ENCODE measurements at places on chromosomes 13 and 19.

DNA sequence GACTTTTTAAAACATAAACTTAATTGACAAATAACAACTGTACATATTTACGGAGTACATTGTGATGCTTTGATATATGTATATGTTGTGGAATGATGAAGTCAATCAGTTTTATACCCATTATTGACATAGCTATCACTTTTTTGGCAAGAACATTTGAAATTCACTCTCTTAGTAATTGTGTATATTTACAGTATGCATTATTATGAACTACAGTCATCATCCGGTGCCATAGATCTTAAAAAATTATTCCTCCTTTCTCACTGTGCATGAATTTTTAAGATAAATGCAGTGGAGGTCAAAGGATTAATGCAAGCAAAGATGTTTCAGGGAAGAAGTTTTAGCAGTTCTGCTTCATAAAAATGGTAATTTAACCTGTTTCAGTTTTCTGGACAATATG is 8.0 kb upstream of the VN1R4 start:
- DNase-seq: no peak

DNA sequence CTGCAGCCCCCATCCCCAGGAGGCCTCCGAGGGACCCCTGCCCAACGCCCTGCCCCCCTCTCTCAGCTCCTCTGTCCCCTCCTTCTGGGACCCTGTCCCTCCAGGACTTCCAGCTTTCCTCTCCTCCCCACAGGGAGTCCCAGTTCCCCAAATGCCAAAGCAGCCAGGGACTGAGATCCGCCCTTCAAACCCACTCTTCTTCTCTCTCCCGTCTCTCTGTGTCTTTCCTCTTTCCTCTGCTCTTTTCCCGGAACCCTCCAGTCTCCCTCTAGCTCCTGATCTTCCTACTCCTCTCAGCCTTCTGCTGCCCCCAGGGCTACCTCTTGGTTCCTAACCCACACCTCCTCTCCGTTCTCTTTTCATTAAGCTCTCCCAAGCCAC is 377 bp downstream of the CA11 start:
- DNase-seq: no peak

GRCh38 chr19:10929402-10929794 is 787 bp downstream of the TIMM29 start:
- no peak for DNase-seq

DNA sequence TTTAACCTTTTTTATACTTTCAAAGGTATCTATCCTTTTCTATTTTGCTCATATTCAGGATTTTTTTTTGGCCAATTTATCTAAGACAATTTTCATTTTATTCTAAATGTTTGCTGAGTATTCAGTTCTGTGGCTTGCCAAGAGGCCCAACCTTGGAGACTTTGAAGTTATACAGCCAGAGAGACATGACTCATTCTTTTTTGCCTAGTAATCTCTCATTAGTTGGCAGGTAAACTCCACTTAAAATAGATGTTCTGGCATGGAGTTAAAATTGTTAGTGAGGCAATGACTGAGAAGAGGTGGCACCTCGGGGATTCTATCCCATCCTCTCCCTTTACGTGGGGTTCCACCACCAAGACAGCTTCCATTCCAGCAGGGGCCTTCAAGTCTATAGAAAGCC is 213.8 kb downstream of the KCTD12 start:
- DNase-seq: no peak

DNA sequence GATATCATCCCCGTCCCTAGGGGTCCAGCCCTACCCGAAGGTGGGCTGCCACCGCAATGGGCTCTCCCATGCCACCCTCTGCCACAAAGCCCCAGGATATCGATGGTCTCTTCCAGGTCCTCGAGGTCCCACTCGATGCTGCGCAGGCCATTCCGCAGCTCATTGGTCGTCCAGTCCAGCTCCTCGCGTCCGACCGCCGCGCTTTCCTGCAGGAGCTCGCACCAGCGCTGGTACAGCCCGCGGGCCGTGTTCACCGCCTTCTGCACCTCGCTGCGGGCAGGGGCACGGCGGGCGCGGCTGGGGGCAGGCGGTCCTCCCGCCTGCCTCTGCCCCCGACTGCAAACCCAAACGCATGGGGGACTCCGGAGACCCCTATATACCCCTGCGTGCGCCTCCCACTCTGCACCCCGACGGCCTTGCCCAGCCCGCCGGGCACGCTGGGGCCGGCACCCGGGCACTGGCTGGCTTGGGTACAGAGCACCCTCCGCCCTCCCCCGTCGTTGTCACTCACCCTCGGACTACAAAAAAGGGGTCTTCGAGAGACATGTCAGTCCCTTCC is 468 bp downstream of the STX10 start:
- no peak for DNase-seq

DNA sequence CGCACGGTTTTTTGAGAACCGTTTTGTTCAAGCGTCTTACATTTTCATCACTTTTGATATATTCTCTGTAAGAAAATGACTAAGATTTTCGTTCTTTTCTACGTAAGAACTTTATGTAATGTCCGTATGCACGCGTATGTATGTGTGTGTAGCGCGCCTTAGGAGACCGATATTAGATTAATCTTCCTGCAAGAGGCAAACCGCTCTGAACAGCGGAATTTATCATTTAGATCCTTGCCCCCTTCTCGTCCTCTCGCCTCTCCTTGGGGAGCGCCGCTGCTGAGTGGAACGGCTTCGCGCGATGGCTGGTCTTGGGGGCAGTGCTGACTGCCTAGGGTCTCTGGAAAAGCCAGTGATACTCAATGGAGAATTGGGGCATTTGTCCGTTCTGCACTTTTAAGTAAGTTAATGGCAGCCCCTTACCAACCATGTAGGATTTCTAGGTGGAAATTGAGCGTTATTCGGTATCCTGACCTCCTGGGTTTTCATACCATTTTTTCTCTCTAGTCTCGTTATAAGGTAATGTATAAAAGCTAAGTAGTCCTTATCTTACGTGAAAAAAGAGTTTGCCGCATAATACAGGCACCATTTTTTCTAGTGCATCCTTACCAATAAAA is 4.7 kb downstream of the MAB21L1 start:
- no peak for DNase-seq

DNA sequence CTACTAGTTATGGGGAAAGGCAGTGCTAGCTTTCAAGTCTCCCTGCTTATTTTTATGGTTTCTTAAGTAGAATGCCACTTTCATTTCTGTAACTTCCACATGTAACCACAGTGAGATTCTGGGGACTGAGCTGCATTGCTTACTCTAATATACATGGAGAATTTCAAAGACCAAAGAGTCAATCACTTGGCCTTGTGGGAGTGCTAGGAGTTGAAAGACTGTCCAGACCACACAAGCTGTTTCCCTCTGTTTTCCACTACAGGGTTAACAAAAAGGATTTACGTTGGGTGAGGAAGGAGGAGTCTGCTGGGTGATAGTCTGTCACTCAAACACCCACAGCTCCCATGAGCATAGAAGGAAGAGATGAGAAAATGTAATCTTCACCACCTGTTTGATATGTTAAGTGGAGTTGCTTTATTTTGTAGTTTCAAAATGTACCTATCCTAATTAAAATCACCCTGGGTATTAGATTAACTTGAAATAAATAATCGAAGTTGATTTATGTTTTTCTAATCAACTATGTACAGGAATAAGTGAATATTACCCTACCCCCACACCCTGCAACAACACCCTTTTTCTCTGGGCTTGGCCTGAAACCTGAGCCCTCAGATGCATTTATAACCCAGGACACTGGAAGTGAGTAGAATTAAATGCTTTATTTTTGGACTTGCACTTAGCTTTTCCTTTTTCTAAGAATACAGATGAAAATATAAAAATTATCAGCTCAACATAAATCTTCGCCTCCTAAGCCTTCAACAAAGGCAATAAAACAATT is 225.8 kb upstream of the SLC10A2 start:
- DNase-seq: no peak

DNA sequence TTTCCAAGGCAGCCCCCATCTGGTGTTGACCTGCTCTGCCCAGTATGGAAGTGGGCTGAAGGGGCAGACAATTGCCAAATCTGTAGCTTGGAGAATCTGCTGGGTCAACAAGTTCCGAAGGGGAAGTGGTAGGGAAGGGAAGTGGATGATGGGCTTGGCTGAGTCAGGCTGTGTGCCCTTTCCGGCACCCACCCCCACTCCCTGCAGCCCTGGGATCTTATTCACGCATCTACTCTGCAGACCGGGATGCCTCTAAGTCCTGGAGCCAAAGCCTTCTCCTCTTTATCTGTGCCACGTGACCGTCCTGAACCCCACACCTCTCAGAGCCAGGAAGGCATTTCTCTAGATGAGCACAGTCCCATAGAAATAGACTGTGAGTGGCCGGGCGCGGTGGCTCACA is 7.5 kb upstream of the C5AR2 start:
- DNase-seq: peak; percentile 84

DNA sequence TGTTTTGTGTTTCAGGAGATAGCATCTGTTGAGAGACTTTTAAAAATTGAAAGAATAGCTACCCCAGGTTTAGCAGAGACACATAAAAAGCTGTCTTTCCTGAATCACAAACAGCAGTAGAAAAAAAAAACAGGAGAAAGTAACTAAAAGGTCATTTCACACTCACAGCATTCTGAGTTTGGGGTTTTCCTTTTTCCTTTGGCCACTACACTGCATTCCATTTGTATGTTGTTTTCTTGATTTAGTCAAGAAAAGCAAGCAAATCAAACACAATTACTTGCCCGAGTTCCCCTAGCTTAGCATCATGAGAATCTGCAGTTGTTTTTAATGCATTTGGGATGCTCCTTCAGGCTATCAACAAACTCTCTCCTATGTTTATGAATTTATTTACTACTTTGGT is 161.0 kb downstream of the KCTD12 start:
- no peak for DNase-seq

DNA sequence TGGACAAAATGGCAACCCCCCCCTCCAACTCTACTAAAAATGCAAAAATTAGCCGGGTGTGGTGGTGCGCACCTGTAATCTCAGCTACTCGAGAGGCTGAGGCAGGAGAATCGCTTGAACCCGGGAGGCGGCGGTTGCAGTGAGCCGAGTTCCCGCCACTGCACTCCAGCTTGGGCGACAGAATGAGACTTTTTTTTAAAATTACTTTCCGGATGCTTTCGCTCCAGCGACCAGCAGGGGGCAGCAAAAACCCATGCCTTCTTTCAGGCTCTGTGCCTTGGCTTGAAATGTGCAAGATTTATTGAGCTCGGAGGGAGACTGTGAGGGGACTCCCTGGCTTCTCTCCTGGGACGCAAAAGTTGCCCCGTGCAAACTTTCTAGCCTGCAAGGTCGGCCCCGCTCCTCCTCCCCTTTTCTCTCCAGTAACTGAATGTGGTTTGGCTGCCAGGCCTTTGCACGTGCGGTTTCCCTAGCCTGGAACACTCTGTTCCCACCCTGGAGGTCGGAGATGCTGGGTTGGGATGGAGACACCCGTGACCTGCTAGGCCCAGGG is 61.4 kb upstream of the NFIC start:
- peak; percentile 75 for DNase-seq

DNA sequence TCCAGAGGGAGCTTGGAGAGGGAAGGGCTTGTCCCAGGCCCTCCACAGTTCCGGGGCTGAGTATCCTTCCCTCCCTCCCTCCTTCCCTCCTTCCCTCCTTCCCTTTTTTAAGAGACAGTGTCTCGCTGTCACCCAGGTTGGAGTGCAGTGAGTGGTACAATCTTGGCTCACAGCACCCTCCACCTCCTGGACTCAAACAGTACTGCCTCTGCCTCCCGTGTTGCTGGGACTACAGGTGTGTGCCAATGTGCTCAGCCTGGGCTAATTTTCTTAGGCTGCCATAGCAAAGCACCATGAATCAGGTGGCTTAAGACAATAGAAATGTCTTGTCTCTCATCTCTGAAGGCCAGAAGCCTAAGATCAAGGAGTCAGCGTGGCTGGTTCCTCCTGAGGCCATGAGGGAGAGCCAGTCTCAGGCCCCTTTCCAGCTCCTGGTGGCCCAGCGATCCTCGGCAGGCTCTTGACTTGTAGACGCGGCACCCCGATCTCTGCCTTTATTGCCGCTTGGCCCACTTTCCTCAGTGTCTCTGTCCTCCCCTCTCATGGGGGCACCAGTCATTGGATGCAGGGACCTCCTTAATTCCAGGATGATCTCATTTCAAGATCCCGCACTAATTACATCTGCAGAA is 47.5 kb downstream of the CRTC1 start:
- no peak for DNase-seq

DNA sequence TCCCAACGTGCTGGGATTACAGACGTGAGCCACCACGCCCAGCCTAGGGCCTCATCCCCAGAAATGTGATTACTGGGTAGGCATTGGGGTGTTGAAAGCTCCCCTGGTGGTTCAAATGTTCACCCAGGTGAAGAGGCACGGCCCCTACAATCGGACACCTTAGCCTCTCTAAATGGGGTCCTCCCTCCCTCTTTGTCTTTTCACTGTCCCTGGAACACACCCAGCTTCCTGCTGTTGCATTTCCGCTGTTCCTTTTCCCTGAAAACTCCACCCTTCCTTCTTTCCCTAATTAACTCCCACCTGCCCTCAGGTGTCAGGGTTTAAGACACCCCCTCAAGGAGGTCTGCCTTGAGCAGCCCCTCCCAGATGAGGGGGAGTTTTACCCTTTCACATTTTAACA is 3.6 kb upstream of the PRODH2 start:
- DNase-seq: no peak

DNA sequence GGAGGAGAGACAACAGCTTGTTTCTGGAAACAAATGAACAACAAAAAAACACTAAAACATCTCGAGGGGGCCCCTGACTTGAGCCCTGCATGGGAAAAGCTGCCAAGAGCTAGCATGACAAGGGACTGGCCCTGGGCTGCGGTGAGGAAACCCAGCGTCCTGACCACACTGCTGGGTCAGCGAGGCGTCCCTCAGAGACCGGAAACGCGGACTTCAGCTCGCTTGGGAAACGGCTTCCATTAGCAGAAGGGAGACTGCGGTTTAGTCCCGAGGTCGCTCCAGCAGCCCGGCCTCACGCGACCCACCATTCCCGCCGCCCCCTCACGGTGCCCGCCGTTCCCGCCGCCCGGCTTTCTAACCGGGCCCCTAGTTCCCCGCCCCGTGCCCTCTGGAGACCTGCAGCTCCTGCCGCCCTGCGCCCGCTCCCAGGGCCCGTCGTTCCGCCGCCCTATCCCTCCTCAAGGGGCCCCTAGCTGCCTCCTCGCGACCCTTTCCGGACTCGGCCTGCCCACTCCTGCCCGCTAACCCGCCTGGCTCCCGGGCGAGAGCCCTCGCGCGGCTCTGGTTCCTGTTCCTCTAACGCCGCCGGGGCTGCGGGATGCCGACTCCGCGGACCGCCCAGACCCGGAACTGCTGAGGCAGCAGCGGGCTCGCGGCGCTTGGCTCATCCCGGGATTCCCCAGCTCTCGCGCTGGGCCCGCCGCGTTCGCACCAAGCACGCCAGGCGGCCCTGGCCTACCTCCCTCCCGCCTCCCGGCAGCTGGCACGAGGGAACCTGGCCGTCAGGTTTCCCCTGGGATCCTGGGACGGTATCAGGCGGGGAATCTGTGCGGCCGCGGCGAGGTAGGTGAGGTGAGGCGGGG is at the start of gene CCDC122:
Gene CCDC122, minus strand, starts transcription at position 849 of the 863 bp plus-strand sequence. CDS start 10,364 bp downstream, outside the sequence.
- peak; percentile 81 for DNase-seq

- DNase-seq: no peak
Observed at GRCh38 chr13:111449041-111449440, 128.6 kb downstream of the TEX29 start.

DNA sequence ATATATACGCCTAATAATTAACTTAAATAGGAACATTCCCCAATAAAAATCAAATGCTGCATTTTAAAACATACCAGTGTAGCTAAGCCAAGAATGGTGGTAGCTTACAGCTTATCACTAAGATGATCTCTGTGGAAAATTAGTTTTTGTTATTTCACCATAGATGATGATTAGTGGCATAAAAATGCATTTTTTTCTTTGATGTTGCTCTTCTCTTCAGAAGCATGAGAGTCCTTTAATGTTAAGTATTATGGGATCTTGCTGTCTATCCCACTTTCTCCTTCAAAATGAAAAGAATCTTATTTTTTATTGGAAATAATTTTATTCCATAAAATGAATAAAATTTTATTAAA is 731.0 kb downstream of the SLITRK1 start:
- no peak for DNase-seq

GRCh38 chr13:30900952-30901749 is 4.9 kb upstream of the MEDAG start:
- no peak for DNase-seq

All from MV-4-11 (cell line).